ENCODE measurements at places on chromosomes 1 and 21.

- no peak for DNase-seq
These were observed 6.2 kb downstream of the BARHL2 start for GRCh38 chr1:90710579-90711536.

DNA sequence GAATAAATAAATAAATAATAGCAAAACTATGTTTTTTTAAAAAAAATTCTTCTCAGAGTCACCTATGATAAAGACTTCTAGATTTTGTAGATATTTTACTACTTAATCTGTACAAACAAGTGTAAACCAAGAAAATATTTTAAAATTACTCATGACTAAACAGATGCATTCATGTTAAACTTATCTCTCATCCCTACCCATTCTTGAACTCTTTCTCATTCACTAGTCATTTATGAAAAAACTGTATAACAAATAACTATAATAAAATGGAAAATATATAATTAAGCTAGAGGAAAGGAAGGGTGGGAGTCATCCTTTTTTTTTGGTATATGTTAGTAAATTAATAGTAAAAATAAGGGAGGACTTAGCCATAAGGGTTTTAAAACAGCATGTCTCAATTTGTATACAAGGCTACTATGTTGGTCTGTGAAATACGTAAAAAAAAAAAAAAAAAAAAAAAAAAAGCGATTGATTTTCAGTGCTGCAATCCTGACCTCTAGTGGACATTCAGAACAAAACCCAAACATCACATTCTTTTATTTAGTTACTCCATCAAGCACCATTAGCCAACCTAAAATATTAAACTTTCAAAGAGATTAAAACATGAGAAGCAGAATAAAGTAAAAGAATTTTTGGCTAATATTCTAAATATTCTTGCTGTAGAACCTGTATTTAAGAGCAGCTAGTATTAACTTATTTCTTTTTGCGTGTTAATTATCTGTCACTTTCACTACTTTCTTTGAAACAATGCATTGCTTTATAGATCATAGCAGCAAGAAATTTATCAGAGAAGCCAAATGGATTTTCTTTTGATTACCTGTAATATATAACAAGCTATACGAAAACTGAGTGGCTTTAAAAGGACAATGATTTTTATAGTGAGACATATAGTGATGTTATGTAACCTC is 255.8 kb upstream of the CACYBP start:
- DNase-seq, result no peak

GRCh38 chr1:221040691-221041285 is 161.5 kb downstream of the HLX start:
- DNase-seq, result no peak

GRCh38 chr1:101219924-101220870 is 16.6 kb upstream of the S1PR1 start:
- no peak for DNase-seq

GRCh38 chr1:206534552-206534951 is 27.2 kb downstream of the RASSF5 start:
- no peak for DNase-seq

- no peak for DNase-seq
These were observed 21.3 kb upstream of the KCNQ4 start for GRCh38 chr1:40762144-40762923.

DNA sequence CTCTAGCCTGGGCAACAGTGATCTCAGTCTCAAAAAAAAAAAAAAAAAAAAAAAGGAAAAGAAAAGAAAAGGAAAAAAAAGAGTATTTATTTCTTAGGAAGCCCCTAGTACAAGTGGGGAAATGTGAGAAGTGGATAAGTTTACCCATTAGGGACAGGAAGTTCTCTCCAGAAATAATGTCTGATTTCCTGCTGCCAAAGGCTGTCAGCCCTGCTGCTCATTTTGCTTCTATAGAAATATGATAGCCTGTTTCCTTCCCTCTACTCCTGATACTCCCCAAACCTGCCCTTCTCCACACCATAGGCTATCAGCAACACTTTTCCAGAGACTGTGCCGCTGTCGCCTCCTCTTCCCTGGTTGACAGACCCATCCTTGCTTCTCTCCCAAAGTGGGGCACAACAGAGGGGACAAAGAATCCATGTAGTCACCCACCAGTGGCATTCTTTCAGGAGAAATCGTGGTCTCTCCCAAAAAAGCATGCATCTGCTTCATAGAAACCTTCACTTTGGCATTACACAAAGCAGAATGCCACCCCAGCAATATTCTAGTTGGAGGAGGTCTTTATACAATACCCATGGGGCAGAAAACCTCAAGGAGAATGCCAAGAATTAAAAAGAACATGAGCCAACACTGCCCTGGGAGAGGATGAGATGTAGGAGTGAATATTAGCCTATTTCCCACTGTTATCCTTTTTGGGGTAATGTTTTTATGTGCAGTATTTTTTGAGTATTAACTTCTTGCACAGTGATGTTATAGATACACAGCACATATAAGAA is 166.3 kb upstream of the NR5A2 start:
- no peak for DNase-seq

- DNase-seq, result no peak
These were observed 241.8 kb upstream of the USP24 start for GRCh38 chr1:55456971-55457370.

DNA sequence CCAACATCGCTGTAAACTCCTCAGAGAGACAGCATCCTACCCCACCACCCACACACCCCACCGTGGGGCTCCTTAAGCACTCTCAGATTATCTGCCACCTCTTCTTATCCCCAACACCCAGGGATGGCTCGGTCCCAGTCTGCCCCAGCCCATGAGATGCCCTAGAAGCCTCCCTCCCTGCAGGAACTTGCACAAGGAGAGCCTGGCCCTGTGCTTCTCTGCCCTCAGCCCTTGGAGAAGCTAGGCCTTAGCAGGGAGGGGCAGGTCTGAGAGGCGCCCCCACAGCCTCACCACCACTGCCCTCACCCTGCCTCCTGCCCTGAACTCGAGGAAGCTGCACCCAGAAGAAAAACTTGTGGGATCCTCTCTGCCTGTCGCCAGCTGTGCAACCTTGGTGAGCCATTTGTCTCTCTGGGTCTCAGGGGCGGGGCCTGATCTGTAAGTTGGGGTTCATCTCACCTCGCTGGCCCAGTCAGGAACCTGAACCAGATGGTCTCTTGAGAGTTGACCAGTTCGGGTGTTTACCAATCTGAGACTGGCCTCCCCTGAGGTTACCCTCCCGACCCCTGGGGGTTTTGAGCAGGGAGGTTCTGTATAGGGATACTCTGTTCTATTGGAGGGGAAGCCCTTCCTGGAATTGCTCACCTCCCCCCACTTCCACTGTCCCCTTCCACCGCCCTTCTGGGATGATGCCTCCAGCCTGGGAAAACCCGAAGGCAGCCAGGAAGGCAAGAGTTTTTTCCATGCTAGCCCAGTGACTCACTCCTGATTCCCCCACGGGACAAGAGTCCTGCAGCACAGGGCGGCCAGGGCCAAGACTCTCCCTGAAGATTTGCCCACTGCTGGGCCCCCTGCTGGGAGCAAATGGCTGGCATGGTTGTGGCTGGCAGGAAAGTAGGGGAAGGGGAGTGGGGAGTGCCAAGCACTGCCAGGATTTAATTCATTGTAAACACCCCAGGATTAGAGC is at the start of gene S100A3:
Gene S100A3 (minus strand): TSS at position 537 of the 967 bp plus-strand sequence. CDS start 773 bp downstream, outside the sequence.
- no peak for DNase-seq

GRCh38 chr1:100851726-100852125 is 42.9 kb downstream of the EXTL2 start:
- DNase-seq, result no peak

GRCh38 chr1:231808990-231809389 is 182.4 kb downstream of the DISC1 start:
- no peak for DNase-seq

DNA sequence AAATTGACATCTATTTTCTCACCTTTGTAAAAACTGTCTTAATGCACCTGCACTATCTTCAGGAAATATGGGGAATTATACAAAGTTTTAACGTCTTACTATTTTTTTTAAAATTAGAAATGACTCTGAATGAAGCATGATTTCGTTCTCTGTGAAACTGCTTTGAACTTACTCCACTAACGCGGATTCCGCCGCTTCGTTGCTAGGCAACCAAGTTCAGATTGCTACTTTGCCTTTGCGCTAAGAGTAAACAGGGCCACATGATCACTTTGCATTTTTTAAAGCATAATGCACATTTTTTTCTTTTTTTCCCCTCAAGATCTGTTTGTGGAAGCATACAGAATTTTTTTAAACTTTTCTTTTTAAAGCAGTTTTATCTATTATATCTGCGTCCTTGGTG is 690.5 kb downstream of the BRINP3 start:
- DNase-seq, result no peak

- no peak for DNase-seq
These were observed 19.2 kb downstream of the EBNA1BP2 start for GRCh38 chr1:43152866-43153265.

GRCh38 chr1:197731449-197731848 is 43.8 kb downstream of the DENND1B start:
- no peak for DNase-seq

GRCh38 chr1:151693057-151693651 is 23.4 kb downstream of the CELF3 start:
- no peak for DNase-seq

DNA sequence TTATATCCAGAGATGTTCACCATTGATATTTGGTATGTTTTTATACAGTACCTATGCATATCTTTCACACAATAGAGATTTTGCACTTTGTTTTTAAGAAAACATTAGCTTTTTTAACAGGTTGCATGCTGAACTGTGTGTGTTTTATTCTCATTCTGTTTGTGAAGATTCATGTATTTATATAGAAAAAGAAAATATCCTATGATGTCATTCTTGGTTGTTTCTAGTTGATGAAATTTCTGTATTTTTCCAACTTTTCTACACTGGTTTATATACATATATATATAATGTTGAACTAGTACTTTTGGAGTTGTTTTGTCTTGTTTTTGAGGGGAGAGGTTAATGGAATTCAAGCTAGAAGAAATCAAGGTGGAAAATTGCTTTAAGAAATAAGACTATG is 143.8 kb downstream of the MATN1 start:
- no peak for DNase-seq

DNA sequence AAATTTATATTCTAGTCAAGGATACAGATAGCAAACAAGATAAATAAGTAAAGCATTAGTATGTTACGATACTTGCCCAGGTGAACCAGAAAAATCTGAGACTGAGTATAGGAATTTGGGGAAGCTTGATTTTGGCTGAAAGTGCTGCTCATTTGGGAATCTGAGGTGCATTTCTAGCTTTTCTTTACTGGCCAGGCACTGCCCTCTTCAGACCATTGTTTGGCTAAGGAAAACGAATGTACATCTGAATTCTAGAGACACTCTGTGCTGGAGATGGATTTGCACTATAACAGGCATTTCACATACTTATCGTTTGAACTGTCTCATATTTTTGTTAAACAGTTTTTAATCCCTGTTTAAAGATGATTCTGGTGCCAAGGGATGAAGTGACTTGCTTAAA is 23.4 kb downstream of the ARID1A start:
- DNase-seq, result no peak

- no peak for DNase-seq
These were observed 11.8 kb upstream of the SERINC2 start for GRCh38 chr1:31401241-31401640.

DNA sequence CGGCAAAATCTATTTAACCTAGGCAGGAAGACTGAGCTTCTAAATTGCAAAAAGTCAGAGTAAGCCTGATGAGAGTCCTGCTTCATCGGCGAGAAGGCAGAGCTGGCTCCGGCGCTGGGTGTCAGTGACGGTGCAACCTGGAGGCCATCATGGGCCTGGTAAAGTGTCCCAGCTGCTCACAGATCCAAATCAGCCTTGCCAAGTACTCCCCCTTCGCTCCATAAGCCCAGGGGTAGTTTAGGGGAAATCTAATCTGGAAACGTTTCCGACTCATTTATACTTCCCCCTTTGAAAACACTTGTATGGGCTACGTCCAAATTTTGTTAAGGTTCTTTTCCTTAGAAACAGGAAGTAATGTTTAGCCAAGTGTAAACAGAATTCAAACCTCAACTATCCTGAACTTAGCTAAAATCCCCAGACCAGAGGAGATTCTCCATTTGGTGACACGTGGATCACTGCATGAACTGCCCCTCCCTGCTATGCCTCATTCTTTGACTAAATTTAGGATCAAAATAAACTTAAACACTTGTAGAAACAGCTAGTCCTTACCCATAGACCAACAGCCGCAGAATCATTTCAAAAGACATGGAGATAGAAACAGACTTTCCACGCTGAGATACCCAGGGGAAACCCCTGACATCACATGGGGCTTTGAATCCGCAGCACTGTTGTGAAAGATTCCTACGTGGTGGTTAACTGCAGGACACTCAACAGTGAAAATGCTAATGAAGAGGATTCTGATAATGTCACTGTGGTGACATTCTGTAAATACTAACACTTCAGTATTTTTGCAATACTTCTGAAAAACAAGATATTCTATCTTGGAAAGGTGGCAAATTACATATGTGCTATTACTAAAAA is 172.7 kb downstream of the TGFBR3 start:
- DNase-seq, result no peak

- DNase-seq, result no peak
These were observed 1.2 kb downstream of the HHIPL2 start for GRCh38 chr1:222546548-222547259.

GRCh38 chr1:218760601-218761570 is 412.8 kb upstream of the LYPLAL1 start:
- DNase-seq, result no peak

GRCh38 chr1:221793439-221794078 is 51.7 kb upstream of the DUSP10 start:
- DNase-seq, result no peak

GRCh38 chr1:154468535-154469250 is 33.3 kb upstream of the TDRD10 start:
- DNase-seq, result no peak

DNA sequence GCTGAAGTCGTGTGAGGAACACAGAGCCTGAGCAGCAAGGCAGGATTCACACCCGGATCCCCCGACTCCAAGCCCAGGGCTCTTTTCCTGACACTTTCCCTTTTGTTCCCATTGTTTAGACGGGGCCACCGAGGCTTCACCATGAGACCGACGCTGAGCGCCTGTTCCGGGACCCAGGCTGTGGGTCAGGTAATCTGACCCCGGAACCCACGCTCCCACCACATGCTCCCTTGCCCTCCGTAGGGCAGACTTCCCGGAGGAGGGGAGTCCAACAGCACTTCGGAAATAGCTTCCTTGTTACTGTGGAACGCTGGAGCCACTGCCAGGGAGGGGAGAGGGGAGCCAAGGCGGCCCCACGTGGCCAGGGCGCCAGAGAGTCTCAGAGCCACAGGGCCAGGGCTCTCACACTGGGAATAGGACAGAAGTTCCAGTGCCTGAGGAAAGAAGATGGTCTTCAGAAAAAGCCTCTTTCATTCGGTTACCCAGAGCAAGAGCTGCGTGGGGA is 18.4 kb downstream of the RUNX3 start:
- DNase-seq, result no peak

DNA sequence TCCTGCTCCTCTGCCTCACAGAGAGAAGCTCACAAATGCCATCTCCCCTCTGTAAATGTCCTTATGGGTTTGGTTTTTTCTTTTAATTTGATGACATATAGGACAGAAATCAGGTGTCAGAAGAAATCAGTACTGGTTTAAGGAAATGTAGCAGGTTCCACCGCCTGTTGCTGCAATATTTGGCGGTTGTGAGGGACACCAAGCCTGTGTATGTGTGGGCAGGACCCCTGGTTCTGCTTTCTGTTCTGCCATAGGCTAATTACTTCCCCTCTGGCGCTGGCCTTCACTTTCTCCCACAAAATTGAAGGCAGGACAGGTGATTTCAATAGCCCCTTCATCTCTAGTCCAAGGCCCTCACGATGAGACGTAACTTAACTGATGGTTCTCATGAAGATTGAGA is 69.2 kb downstream of the PRDM2 start:
- DNase-seq, result no peak

Measured in stimulated activated CD4-positive, alpha-beta T cell treated with anti-CD3 and anti-CD28 coated beads, Interleukin-1b, Interleukin-23, amount 100 ng/mL, for 1 hour (primary cell).